ENCODE measurements at places on chromosomes 3 and 15.

- no peak for DNase-seq
Measured at GRCh38 chr3:128851601-128852000, 27.8 kb upstream of the ACAD9 start.

- no peak for DNase-seq
Measured at GRCh38 chr3:188929137-188929536, 242.6 kb upstream of the TPRG1 start.

- DNase-seq = no peak
Measured at GRCh38 chr3:16528581-16528993, 15.1 kb upstream of the RFTN1 start.

DNA sequence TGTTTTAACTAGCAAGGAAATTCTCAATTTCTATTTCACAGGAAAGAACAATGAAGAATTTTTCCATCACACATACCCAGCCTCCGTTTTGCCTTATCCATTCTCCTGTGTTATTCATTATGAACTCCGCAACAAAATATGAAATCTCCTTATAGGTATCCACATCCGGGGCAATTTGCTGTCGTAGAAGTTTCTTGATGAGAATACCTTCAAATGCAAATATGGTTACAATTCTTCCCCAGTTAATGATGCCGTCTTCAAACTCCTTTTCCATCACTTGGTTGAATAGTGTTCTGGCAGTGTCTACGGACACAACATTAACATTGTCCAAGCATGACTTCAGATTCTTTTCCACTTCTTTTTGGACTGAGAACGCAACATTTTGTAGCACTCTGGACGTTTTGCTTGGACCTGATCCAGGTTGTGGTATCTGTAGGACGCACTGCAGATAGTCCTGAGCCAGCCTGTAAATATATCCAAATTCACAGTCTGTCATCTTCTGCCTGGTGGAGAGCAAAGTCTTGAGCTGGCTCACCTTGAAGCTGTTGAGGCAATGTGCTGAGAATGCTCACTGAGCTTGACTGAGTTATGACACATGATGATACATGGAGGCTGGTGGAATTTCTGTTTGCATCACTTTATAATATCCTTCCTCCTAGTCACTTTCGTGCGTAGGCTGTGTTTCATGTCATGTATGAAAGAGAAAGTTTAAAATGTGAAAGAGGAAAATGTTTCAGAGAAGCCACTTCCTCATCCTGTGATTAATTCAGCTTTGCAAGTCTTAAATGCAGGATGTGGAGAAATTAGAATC is at the start of gene BCL2A1:
BCL2A1 (minus strand) TSS at position 573 of the 811 bp plus-strand sequence; CDS start at position 496, 77 bp downstream.
- DNase-seq = peak; percentile 35

DNA sequence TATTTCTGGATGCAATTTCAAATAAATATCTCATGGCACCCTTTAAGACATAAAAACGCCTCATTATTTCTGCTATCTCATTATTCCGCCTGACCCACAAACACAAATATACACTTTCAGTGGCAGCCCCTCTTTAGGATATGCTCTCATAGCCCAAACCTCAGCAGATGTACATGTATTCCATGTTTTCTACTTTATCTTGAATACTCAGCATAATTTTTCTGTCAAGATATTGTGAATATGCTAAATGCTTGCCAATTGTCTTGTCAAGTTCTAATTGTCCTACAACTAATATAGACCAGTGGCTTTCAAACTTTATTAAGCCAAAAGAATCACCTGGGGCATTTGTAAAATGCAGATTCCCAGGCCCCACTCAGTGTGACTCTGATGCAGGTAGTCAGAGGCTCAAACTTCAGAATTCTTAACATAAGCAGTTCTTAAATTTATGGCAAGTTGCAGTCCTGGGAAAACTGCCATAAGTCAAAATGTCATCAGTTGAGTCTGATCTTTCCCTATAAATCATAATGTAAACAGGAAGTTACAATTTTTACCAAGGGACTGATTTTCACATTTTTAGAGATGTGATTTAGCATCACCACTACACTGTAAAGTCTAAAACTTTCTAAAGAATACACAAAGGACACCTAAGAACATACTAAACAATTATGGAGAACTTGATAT is 135.1 kb downstream of the TBL1XR1 start:
- no peak for DNase-seq

- DNase-seq = no peak
Measured at GRCh38 chr15:93362203-93362602, 273.2 kb upstream of the RGMA start.

- no peak for DNase-seq
Measured at GRCh38 chr15:39720621-39721611, 61.7 kb downstream of the FSIP1 start.

GRCh38 chr3:111200027-111200426 is 128.4 kb downstream of the NECTIN3 start:
- no peak for DNase-seq

DNA sequence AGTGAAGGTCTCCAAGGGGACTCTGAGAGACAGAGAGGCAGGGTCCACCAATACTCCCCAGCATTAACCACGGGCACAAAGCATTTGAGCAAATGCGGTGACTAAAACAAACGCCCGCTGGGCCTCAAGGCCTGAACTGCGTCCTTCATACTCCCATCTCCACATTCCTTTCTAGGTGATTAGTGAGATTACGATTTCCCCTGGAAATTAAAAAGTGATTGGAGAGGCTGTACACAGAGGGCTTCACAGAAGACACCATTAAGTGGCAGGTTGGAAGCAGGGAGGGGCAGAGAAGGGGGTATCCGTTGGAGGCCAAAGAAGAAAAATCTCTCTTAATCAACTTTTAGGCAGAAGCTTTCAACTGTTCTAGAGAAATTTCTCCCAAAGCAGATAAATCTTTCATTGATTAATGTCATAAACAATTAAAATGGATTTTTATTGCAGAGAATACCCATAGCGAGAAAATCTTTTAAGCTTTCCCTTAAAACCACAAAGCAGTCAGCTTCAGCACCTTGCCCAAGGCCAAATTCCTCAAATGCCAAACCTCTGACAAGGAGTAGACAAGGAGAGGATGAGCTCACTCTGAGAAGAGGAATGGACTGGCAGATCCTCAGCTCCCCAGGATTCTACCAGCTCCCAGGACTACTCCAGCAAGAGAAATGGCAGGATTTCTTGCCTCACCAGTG is 38.2 kb downstream of the MB21D2 start:
- DNase-seq = no peak

GRCh38 chr15:77939851-77940250 is 137.7 kb downstream of the TBC1D2B start:
- no peak for DNase-seq

DNA sequence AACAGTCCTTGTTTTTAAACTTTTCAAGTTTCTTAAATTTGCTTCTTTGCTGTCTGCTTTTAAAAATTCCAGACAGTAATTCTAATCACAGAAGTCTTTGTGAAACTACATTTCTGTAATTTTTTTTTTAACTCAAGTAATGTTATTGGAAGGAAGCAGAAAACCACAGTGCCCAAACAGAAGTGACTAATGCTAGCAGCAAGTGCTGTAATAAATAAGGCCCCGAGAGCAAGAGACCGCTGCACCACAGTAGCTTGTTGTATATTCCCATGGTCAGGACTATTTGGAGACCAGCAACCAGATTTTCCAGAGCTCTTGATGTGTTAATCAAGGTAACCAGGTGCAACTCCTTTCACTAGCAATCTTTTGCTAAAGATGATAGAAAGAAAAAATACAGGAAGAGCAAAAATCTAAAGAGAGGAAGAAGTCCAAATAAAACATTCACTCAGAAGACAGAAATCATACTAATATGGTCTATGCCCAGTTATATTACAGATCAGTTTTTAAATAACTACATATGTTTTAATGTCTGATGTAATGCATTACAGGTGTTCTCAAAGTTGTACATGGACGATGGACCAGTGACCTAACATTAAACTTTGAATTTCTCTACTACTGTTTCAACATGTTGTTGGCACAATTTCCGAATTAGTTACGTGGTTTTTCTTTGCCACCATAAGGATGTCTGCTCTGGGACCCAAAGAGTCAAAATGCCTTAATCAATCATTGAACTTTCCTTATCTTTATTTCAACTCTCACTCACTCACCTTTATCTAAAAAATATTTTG is 36.4 kb downstream of the WWTR1 start:
- no peak for DNase-seq

DNA sequence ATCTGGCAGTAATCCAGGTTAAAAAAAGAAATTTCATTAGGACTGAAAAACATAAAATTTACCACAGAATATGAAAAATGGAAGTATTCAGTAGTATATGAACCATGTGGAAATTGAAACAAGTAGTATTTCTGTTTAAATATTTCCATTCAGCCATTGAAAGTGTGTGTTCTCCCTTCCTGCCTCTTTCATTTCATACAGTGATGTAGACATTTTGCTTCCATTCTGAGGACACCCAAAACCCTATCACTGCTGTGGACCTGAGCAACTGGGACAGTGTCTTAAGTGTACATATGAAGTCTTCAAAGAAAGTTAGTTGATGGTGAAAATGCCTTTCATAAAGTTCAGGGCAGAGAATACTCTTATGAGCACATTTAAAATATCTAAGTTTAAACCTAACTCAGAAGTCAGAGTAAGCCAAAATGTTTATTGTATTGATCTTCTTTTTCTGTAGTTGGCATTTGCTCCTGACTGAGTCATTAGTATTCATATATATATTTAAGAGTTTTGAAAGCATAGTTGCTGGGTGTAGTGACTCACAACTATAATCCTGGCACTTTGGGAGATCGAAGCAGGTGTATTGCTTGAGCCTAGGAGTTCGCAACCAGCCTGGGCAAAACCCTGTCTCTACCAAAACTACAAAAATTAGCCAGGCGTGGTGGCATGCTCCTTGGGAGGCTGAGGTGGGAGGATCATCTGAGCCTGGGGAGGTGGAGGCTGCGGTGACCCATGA is 198.8 kb downstream of the KLHL25 start:
- DNase-seq = no peak

- no peak for DNase-seq
Measured at GRCh38 chr3:98003306-98003969, 31.2 kb upstream of the RIOX2 start.

DNA sequence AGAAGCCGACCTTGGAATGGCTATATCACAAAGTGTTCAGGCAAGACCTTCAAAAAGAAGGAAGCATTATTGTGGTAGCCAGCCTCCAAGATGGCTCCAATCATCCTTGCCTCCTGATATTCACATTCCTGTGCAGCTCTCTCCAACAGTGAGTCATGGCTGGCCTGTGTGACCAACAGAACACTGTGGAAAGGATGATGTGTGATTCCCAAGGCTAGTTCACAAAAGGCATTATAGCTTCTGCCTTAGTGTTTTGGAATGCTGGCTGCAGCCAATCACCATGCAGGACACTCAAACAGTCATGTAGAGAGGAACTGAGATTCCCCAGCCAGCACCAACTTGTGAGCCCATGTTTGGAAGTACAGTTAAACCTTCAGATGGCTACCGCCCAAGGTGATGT is 102.6 kb downstream of the EFL1 start:
- DNase-seq = no peak

- no peak for DNase-seq
Measured at GRCh38 chr15:90683876-90684275, 33.3 kb upstream of the BLM start.

DNA sequence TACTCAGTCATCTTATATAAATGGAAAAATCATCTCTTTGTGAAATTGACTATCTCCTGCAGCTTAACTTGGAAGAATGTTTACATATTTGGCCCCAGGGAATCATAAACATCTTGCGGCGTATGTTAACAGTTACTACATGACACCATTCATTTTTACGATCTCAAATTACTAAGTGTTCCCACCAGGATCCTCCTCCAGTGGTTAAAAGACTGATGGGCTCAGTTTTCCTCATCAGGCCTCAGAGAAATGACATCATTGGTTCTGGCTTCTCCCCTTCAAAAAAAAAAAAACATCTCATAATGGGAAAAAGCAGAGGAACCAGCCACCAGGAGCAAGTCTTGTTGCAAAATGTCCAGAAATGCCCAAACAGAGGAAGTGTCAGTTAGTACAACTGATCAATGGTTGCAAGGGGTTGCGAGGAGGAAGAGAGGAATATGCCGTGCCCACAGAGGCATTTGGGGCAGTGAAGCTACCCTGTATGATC is 70.5 kb upstream of the LIPC start:
- DNase-seq = no peak

DNA sequence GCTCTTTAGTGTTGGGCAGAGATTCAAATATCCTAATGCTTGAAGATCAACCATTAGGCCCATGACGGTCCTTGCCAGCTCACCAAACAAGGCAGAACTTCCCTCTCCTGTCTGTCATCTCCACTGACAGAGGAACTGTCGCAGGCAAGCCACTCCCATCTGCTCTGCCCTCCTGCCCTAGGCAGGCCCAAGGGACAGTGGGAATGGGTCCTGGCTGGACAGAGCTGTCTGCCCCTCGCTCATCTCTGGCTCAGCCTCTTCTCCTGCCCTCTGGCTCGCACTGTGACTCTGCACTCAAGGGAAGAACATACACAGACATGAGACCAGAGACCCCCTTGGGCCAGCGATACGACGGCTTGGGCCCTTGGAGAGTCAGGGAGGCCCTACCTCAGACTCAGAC is 7.6 kb upstream of the MUSTN1 start:
- DNase-seq = no peak

- DNase-seq = no peak
Measured at GRCh38 chr15:50231761-50232160, 33.8 kb downstream of the HDC start.

- no peak for DNase-seq
Measured at GRCh38 chr3:102574355-102574754, 139.5 kb downstream of the ZPLD1 start.

- no peak for DNase-seq
Measured at GRCh38 chr3:6860954-6861624, at the start of gene GRM7. GRM7 (plus strand) TSS chr3:6861115.

DNA sequence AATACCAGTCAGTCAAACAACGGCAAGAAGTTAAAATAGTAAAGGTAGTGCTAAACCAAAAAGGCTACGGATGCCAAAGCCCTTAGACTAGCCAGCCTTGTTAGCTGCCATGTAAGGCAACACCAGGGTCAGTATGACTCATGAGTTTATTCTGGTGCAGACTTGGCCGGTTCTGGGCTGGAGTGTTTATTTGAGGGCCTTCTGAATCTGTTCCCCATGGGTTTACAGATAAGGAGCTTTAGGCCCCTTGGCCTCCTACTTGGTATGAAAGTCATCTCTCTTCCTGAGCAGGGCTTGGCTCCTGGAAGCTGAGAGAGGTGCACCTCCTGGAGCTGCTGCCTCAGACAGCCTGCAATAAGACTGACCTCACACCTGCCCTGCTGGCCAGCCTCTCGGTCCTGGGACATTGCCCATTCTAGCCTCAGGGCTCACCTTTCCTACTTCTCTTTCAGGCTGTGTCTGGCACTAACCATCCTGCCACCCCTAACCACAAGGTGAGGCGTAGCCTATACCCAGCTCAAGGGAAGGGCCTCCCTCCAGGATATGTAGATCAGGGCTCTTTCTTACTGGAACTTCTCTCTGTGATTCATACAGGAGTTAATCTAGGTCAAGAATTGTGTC is 10.4 kb upstream of the RTP1 start:
- DNase-seq = no peak

DNA sequence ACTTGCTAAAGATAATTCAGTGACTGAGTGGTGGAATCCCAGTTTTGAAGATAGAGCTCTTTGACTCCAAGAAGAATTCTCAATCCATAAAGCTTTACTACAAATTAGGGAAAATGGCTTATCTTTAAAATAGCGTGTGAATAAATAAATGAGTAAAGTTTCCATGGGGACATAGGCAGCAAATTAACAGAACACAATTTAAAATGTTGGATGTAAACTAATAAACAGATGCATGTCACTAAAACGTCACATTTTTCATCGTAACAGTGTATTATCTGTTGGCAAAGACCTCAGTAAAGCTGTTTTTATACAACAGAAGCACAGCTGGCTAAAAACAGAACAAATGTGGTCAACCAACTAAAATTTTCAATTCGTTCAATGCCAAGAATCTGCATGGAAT is 913.9 kb upstream of the CFAP20DC start:
- DNase-seq = no peak

GRCh38 chr15:97692301-97693015 is 268.0 kb upstream of the ARRDC4 start:
- DNase-seq = no peak

Data from stimulated activated CD4-positive, alpha-beta T cell treated with anti-CD3 and anti-CD28 coated beads, Interleukin-1b, Interleukin-23, amount 100 ng/mL, for 1 hour (primary cell).